ENCODE measurements at places on chromosomes 7 and 10.

GRCh38 chr10:28892818-28893547 lies 215.7 kb downstream of the BAMBI start:
- DNase-seq: no peak

- DNase-seq: peak; percentile 20
Measured at GRCh38 chr7:12685550-12685949, 1.9 kb upstream of the ARL4A start.

DNA sequence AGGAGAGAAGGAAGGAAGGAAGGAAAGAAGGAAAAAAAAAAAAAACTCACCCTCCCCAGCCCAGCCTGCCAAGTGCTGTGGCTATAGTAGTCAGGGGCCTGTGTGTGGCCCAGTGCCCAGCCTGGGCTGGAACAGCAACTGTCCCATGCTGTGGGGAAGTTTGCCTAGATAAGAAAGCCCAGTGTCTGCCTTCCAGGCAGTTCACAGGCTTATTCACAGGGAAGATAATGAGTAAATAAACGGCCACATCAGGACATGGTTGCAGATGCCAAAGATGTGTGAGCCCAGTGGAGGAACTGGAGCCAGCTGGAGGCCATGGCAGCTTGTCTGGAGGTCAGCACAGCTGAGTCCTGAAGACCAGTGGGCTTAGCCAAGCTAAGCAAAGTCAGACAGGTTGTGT lies 132.4 kb upstream of the FOXK1 start:
- DNase-seq: no peak

DNA sequence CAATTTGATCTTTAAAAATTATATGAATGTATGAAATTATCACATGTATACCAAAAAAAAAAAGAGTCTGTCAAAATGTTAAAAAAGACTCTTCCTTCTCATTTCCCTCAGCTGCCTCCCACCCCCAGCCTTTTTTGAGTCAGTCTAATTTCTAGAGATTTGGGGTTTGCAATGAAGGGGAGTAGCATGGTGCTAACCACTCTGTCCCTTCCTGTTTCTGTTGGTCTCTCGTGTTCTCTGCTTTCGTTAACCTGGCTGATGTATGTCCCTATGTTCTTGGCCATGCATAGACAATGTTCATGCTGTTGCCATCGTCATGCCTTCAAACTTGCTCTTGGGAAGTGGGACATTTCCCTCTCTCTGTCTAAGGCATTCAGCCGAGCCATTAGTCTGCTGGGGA lies 474.1 kb downstream of the LRMDA start:
- DNase-seq: no peak

- no peak for DNase-seq
Measured at GRCh38 chr10:63707254-63707910, 186.2 kb downstream of the REEP3 start.

DNA sequence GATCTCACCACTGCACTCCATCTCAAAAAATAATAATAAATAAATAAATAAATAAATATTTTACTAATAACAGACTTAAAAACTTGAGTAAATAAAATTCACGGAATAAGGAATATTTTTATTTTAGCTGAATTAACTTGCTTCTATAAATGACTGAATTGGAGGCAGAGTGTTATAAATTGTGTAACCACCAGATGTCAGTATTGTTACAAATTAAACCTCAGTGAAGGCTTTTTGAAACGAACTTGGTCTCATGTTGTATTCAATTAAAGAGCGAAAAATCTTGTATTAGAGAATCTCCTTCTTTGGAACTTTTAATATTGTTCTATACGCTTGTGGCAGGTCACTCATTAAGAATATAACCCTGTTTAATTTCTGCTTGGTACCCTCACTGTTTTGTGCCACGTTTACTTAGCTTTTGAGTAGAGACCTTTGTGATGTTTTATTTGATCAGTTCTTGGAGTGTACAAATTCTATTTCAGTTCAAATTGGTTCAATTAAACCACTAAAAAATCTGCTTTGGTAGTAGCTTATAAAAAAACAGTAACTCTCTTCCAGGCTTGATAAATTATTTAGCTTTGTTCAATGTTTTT lies 45.6 kb upstream of the SCIN start:
- no peak for DNase-seq
